Stimulated activated CD8-positive, alpha-beta memory T cell treated with anti-CD3 and anti-CD28 coated beads, Interleukin-15, amount 100 ng/mL, for 24 hours (primary cell): ENCODE measurements at places on chromosomes 11 and 22.

DNA sequence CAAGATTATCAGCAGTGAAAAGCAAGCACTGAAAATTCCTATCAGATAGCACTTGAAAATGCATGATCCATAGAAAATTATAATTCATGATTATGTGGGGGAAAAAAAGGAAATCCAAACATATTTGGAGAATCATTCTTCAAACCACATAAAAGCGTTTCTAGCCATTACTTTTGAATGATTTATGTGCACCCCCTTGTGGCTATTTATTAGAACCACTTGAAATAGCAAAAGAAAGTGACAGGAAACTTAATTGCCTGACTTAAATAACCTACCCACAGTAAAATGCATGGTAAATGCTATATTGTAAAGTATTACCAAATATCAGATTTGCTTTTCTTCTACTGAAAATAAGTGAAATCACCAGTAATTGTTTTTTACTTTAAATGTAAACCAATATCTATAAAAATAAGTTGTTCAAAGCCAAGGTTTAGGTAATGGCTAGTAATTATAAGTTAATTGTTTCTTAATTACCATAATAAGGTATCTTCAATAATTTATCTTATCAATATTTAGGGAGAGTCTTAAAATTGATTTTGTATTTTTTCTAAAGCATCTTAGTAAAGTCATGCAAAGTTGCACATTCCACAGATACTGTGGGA lies 168.5 kb downstream of the ARHGAP42 start:
- no peak for DNase-seq

GRCh38 chr11:57336111-57336666 lies 497 bp upstream of the SSRP1 start:
- DNase-seq = no peak

DNA sequence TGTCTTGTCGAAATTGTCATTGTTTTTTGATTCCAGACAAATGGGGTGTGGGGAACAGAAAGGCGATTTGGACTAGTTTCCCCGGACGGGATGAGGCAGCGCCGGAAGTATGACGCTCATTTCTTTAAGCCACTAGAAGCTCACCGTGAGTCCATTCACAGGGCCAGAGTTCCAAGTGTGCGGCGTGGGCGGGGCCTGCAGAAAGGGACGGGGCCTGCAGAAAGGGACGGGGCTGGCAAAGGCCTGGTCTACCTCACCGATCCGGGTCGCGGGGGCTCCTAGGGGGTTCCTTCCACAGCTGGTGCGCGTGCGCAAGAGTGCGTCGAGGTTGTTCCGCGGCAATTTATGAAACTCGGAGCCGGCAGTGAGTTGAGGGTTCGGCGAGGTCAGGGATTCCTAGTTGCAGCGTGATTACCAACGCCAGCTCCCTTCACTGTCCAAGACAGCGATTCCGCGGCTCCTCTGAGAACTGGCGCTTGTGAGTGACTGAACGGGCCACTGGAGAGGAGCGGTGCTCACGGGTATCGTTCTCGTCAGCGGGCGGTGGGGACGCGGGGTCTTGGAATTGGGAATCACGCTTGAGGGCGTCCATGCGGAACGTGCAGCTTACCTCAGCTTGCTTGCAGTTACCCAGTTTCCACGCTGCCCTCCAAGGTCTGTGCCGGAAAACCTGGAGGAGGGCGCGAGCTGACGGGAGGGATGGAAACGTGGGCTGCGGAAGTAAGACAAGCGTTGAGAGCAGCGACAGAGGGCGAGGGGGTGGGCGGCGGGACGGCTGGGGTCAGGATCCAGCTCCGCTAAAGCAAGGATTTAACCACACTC lies at the start of gene ZNF215:
Gene ZNF215 (plus strand): TSS at position 219 of the 822 bp plus-strand sequence. CDS start 5,847 bp downstream, outside the sequence.
- peak; percentile 3 for DNase-seq

GRCh38 chr11:112795142-112795815 lies 165.9 kb upstream of the NCAM1 start:
- DNase-seq = no peak

- DNase-seq = no peak
Measured at GRCh38 chr11:11732116-11732515, 109.7 kb upstream of the USP47 start.

GRCh38 chr22:42285604-42286003 lies 15.2 kb upstream of the TCF20 start:
- DNase-seq = no peak

DNA sequence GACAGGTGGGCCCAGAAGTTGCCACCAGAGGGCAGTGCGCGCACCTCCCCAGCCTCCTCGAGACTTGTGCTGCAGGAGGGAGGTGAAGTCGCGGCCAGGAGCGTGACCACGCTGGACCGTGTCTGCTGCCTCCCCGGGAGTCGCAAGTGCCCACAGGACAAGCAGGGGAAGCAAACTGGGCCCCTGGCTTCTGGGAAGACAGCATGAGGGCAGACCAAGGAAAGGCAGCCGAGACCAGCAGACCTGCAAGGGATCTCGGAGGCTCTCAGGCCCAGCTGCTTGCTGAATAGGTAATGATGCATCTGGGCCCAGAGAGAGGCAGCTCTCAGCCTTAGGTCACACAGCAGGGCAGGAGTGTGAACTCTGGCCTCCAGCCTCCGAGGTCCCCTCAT lies 17.0 kb upstream of the IL2RB start:
- peak; percentile 74 for DNase-seq

- DNase-seq = no peak
Measured at GRCh38 chr22:21972293-21972779, 10.3 kb downstream of the TOP3B start.

- no peak for DNase-seq
Measured at GRCh38 chr22:48370508-48371325, 1457.0 kb downstream of the BRD1 start.

GRCh38 chr11:134592391-134592990 lies 180.4 kb upstream of the B3GAT1 start:
- peak; percentile 22 for DNase-seq

DNA sequence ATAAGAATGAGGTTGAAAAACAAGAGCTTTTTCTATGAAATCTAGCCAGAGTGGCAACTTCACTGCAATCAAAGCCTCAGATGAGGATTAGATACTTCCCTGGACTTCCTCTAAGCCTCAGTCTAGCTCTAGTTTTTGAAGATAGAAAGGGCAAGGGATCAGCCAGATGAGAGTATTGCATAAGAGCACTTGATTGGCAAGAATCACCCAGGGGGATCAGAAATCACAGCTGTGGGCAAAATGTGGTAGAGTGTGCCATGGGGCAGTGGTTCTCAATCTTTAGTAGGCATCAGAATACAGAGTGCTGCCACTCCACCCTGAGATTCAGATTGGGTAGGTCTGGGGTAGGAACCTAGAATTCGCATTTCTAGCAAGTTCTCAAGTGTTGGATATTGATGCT lies 82.4 kb downstream of the EXT2 start:
- DNase-seq = no peak

DNA sequence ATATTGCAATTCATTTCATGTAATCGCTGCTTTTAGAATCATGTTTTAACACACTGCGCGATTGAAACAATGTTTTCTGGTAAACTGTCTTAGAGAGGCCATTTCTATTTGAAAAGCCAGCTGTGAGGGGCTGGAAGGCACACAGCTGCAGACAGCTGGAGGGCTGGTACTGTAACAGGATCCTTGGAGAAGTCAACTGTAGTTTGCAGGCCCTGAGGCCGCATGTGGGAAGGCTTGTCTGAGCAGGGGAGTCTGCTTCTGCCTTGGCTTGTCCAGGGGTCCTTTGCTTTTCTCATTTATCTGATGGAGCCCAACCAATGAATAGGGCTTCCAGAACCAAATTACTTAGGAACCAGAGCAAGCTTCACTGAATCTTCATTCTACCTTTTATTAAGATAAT lies 313.5 kb downstream of the BLID start:
- no peak for DNase-seq

- no peak for DNase-seq
Measured at GRCh38 chr11:63621071-63621470, 6.8 kb upstream of the PLAAT3 start.
